ENCODE measurements at places on chromosomes 5 and 9. TPM values are rescaled to one million over a fixed set of nuclear protein-coding genes. Genes with fewer than 3 reads are reported as not detected.

GRCh38 chr5:109739741-109740728, 50.3 kb downstream of the MAN2A1 start:
- peak; percentile 16 for DNase-seq

DNA sequence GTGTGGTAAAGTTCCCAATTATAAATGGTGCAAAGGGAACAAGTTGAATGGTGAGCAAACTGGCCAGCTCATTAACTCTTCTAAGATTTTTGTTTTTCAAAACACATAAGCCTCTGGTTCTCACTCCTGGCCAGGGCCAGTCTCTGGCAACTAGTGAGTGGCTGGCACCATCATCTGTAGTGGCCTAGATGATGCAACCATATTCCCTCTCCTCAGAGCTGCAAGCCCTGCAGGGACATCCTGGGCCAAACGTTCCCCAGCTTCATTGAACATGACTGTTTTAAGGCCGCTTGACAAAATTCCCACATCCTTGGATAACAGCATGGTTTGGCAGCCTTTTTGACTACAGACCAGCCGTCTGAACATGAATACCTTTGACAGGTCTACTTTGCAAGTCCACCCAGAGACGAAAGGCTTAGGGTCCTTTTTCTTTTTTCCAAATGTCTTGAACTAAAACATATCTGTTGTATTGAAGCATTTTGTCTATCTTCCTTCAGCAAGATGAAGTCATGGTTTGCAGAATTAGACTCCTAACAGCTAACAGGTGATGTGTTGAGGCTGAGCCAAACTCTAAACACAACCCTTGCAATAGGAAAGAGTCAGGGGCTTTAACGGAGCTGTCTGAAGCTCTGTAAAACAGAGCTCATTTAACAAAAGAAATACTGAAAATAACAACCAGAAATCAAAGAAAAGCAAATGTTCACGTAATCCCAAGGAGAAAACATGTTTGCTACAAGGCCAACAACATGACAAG, 23.8 kb downstream of the MACROH2A1 start:
- DNase-seq = no peak

- DNase-seq = peak; percentile 84
Measured at GRCh38 chr5:9409413-9409960, 136.4 kb downstream of the SEMA5A start.

DNA sequence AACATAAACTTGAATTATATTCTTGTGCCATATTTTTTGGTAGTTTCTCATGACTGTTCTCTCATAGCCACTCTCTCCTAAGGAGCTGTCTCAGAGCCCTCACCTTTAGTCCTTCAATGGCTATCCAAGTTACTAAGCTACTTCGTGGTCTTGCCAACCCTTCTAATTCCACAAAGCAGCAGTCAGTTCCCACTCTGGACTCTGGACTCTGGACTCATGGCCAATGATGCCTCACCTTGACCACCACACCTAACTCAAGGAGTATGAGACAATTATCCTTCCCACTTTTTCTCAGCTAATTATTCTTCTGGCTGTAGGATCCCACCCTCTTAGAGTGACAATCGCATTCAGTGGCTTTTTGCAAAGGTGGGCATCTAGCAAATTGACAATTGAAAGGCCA, 42.2 kb downstream of the TUSC1 start:
- no peak for DNase-seq

DNA sequence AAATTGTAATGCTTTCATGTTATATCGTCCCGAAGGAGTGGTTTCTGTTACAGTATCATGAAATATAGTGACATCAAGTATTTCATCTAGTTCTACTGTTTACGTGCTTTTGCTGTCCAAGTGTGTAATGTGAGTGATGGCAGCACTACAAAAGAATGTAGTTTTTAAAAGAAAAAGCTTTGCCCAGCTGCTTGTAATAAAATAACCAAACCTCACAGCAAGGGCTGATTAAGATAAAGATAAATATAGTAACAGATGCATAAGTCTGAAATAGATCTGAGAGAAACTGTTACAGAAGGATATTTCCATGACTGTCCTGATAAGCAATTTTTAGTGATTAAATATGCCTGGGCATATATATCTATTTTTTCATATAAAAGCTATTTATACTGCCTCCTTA, 106.4 kb downstream of the AUH start:
- DNase-seq = no peak

- no peak for DNase-seq
Measured at GRCh38 chr9:93667627-93668026, 91.2 kb downstream of the PHF2 start.

DNA sequence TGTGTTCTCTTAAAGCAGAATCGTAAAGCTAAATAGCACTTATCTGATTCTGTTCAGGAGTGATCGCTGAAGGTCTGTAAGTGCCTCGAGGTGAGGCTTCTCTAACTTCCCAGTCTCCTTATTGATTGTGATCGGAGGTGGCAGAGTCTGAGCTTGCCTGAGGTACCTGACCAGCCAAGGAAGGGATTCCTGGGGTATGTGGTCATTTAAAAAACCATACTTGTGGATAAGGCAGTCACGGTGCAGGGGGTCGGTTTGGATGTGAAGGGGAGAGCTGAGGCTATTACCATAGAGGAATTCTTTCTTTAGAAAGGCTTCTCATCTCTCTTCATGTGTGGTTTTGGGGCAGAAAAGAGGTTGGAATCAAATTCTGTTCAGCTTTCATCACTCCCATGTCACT, 193.7 kb downstream of the TLE4 start:
- DNase-seq = no peak

DNA sequence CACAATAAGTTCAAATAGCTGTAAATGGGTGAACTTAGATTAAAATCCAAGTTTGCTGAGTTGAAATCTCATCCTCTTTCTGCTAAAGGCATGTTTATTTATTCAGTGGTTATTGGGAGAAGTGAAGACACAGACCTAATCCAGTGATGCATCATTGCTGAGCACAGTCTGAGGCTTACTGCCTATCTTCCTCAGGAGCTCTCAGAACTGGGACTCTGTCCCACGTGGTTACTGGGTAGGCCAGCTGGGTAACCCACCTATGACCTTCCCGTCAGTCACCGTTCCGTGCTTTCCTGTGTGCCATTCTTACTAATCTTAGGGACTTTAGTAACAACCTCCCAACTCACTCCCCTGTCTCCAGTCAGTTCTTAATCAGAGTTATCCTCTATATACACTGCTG, 226.8 kb upstream of the ATP10B start:
- DNase-seq = no peak

- peak; percentile 90 for DNase-seq
Measured at GRCh38 chr5:139642891-139643871, 5.0 kb upstream of the CXXC5 start.

- DNase-seq = no peak
Measured at GRCh38 chr5:88269222-88269771, 652 bp upstream of the TMEM161B start.

DNA sequence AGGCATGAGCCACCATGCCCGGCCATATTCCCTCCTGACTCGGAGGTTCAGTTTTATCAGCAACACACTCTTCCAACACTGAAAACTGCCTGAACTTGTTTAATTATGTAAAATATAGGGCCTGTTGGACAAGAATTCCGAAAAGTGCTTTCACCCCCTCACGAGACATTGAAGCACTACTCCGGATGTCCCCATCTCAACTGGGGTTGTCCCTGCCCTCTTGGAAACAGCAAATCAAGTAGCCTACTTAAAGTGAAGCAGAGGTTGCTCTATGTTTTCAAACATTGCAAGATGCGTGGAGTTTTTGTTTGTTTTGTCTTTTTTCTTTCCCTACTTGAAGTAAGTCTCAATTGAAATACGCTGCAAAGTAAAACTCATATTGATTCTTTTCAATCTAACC, 7.6 kb downstream of the PTGER4 start:
- DNase-seq = no peak

DNA sequence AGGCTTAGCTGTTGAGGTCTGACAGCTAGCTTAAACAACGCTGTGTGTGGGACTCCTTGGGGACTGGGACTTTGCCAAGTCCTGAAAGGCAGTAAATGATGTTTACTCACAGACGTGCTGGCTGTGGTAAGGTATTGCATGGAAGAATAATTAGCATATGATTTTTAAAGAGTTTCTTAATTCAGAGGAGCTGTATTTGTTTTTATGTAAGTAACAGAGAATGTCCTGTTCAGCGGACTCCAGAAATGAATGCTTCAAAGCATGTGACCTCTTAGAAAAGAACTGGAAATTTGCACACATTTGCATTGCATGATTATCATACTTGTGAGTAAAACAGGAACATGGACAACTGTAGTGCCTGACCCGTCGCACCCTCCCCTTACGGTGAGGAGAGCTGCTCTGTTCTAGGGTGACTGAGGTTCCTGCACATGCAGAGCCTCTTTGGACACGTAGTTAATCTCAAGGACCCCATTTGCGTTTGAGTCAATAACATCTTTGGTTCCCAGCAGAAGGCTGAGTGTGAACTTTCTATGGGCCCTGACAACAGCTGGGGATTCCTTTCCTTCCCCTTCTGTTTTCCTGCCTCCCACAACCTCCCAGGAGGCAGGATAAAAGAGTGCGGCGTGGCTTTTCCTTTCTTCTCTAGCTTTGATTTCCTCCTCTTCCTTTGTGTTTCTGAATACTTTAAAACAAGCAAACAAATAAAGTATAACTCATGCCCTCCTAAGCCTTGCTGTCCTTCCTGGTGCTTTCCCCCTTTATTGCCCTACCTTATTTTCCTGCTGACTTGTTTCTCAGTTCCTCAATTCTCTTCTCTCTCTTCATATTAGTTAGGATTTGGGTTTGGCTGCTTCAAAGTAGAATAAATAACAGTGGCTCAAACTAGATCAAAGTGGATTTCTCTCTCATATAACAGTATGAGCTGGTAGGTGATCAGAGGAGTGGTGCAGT, 157.2 kb upstream of the CD180 start:
- DNase-seq = no peak

Gene PDE6A
- not detected for total RNA-seq

Gene NPDC1
- total RNA-seq = 31.5 TPM

Gene SLC22A4
- total RNA-seq = 0.53 TPM

Gene TSSK1B
- not detected for total RNA-seq

Gene SH3RF2
- total RNA-seq = 11.0 TPM

Gene PCDHGA5
- total RNA-seq = 1.4 TPM
